ENCODE measurements at places on chromosomes 6 and 20.

DNA sequence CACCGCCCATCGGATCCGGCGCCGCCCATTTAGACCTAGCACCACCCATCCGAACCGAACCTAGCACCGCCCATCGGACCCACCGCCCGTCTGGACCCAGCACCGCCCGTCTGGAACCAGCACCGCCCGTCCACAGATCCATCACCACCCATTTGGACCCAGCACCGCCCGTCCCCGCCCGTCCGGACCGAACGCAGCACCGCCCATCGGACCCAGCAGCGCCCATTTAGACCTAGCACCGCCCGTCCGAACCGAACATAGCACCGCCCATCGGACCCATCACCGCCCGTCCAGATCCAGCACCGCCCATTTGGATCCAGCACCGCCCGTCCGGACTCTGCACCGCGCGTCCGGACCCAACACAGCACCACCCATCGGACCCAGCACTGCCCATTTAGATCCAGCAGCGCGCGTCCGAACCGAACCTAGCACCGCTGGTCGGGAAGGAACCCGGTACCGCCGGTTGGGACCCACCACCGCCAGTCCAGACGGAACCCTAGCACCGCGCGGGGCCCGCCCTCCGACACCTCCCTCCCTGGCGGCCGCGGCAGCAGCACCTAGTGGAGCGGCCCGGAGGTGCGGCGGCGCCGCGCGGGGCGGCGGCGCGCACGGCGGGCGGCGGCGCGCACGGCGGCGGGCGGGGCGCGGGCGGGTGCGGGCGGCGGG is 348 bp upstream of the AFDN start:
- peak; percentile 56 for DNase-seq

GRCh38 chr6:109308018-109308492 is 74.2 kb downstream of the CD164 start:
- peak; percentile 32 for DNase-seq

- DNase-seq, result peak; percentile 77
These were observed 13.0 kb downstream of the RPP21 start for GRCh38 chr6:30357678-30358540.

GRCh38 chr20:32970115-32970972 is 33.9 kb downstream of the SUN5 start:
- no peak for DNase-seq

Measured in EH (cell line).